ENCODE measurements at places on chromosomes 4 and X.

DNA sequence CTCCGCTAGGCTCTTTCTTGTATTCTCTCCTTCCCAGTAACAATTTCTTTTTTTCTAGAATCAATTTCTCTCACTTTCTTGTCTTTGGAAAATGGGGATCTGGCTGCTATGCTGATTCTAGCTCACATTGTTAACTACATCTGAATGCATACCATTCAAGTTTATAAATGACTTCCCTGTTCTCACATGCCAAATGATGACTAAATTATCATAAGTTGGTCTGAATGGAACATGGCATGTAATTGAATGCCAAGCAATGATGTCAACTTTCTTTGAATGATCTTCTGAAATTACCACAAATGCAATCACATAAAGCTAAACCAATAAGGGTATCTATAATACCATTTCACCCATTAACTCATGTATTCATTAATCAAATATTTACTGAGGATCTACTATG is 2.7 kb upstream of the ITM2A start:
- no peak for DNase-seq

DNA sequence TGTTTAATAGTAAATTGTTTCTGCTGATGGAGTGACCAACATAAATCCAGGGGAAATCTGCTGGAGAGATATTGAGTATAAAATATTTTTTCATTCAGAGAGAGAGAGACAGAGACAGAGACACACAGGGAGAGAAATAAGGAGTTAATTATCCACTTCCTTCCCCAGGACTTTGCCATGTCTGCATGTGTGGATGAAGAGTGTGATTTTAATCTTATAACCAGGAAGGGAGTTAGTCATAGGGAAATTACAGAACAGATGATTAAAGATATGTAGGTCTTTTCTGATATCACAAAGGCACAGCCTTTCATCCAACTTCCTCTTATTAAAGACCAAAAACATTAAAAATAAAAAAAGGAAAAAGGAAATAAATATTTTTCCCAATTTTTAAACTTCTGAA is 526.3 kb downstream of the SPRY1 start:
- no peak for DNase-seq

DNA sequence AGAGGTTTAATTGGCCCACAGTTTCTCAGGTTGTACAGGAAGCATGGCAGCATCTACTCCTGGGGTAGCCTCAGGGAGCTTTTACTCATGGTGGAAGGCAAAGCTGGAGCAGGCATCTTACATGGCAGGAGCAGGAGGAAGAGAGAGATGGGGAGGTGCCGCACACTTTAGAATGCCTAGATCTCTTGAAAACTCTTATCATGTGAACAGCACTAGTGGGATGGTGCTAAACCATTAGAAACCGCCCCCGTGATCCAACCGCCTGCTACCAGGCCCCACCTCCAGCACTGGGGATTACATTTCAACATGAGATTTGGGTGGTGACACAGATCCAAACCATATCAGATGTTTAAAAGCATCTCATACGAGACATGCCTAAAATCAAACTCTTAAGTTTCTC is 41.6 kb upstream of the SCOC start:
- no peak for DNase-seq

GRCh38 chr4:169270810-169271691 is at the start of gene SH3RF1:
Gene SH3RF1 (minus strand): TSS chr4:169270956. CDS start chr4:169269212, 1,744 bp downstream.
- peak; percentile 94 for DNase-seq

- DNase-seq, result peak; percentile 49
Measured at GRCh38 chr4:65653740-65654361, 16.4 kb downstream of the EPHA5 start.

GRCh38 chr4:150006197-150006596 is 72.0 kb upstream of the DCLK2 start:
- peak; percentile 66 for DNase-seq

GRCh38 chr4:174699654-174700053 is 129.4 kb downstream of the GLRA3 start:
- DNase-seq, result no peak

DNA sequence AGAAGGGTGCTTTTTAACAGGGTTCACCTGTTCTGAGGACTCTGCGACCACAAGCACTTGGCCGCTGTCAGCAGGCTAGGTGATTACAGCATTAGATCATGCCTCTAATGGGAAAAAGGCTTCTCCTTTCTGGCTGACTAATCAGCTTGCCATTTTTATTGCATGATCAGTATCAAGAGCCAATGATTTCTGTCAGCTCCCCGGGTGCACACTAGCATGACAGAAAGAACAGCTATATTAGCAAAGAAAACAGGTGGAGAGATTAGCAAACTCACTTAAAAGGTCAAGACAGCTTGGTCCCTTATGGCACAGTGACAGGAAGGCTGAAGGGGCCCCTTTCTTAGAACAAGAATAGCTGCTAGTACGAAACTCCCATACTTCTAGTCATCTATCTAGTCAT is 170.0 kb downstream of the SMIM20 start:
- DNase-seq, result peak; percentile 82

DNA sequence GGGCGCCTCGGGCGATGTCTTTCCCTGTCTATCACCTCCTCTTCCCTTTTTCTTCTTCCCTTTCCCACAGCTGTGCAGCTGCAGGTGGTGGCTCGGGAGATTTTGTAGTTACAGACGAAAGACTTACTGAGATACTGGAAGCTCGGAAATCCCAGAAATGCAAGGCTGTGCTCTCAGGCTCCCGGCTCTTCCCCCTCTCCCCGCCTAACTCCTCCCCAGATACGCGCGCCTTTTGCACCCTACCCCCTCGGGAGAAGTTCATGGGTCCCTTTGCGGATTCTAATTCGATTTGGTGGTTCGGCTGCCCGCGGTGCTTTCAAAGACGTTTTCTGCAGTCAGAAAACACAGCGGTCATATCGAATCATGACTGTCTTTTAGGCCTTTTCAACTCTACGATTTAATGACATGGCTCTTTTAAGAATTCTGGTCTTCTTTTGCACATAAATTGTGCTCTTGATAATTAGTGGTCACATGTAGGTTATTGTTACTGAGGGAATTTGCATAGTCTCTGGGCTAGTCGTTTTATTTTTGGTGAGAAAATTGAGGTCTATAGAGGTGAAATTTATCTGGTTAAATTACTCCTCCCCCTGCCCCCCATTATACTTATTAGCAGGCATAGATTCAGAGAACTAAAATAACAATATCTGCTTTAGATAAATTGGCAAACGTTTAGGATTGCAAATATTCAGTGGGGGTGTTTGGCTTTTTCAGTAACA is 1.6 kb downstream of the SEPTIN11 start:
- peak; percentile 60 for DNase-seq

GRCh38 chrX:115399306-115399705 is 109.8 kb downstream of the LUZP4 start:
- DNase-seq, result no peak

DNA sequence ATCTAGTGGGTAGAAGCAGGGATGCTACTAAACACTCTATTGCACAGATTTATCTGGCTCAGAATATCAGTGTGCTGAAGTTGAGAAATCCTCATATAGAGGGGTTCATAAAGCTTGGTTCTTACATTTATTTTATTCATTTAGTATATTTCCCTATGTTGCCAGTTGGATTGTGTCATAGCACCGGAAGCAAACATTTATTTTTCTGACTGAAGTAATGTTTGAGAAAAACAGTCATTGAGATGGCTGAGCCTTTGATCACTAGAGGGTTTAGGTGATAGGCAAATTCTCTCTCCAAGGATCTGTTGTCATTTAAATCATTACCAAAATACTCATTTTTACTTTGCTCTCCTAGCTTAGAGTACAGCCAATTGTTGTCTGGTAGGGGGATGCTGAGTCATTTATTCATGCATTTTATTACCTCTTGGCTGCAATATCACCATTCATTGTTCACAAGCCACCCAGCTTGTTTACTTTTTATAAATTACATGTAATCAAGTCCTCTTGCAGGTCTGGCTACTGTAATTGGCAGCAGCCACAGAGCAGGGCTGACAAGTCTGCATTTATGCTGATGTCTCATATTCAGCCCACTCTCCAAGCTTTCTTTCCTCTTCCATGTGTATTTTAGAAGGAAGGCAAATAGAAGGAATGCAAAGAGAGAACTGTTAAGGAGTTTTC is 15.2 kb downstream of the GAB1 start:
- no peak for DNase-seq

DNA sequence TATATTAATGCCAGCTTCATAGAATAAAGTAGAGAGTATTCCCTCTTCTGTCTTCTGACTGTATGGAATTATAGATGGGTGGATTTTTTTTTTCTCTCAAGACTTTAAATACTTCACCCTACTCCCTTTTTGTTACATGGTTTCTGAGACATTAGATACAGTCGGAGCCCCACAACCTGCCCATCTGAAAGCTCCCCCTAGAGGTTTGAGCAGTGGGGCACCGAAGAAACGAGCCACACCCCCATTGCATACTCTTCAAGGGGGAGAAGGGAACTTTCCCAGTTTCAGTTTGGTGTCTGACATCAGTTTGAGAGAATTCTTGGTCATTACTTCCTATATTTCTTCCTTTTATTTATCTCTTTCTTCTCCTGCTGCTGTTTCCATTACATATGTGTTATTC is 437.6 kb upstream of the AGA start:
- no peak for DNase-seq

- DNase-seq, result peak; percentile 14
Measured at GRCh38 chrX:130170752-130171445, 863 bp upstream of the RAB33A start.

GRCh38 chrX:40663880-40664630 is 16.7 kb upstream of the CXorf38 start:
- peak; percentile 53 for DNase-seq

GRCh38 chr4:185874516-185875230 is 62.7 kb upstream of the SORBS2 start:
- DNase-seq, result peak; percentile 76

GRCh38 chrX:30735839-30736238 is 82.6 kb downstream of the GK start:
- DNase-seq, result peak; percentile 44

DNA sequence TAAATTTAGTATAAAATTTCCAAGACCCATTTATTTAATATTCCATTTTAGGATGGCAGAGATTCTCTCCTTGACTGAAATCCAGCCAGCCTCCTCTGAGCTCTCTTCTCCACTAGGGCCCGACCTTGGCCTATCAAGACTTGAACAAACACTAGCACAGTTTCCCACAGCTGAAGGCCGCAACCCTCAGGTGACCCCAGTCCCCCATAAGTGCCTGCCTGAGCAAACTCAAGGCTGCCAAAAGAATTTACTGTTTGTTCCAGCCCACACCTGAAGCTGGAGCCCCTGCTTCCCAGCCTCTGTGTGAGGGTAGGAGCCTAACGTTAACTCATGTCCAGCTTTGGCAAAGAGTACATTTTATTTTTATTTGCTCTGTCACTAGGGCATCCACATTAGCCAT is 629.0 kb upstream of the ZFP42 start:
- no peak for DNase-seq

GRCh38 chr4:152289941-152290340 is 246.0 kb downstream of the FBXW7 start:
- DNase-seq, result no peak

DNA sequence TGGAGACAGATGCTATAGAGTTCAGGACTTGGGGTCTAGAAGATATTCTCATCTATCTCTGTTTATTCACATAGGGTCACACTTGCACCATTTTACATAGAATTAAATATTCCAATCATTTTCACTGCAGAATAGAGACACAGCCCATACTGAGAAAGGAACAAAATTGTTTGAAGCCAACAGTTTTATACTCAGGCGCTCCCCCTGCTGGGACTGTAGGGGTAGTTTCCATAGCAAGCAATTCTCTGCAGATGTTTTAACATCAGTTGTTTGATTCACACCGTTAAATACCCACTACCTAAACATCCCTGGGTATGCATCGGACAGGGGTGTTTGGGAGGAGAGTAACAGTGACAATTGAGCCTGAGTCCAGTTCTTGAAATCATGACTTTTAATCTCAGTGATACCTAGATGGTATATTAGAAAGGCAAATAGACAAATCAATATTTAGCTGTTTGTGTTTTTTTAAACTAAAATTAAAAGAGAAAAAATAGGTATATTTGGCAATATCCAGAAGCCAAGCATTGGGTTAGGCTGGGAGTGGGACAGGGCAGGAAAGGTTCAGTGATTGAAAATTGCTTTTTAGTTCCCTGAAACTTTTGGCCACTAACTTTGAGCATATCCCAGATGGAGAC is 33.8 kb downstream of the LONRF3 start:
- DNase-seq, result peak; percentile 12

DNA sequence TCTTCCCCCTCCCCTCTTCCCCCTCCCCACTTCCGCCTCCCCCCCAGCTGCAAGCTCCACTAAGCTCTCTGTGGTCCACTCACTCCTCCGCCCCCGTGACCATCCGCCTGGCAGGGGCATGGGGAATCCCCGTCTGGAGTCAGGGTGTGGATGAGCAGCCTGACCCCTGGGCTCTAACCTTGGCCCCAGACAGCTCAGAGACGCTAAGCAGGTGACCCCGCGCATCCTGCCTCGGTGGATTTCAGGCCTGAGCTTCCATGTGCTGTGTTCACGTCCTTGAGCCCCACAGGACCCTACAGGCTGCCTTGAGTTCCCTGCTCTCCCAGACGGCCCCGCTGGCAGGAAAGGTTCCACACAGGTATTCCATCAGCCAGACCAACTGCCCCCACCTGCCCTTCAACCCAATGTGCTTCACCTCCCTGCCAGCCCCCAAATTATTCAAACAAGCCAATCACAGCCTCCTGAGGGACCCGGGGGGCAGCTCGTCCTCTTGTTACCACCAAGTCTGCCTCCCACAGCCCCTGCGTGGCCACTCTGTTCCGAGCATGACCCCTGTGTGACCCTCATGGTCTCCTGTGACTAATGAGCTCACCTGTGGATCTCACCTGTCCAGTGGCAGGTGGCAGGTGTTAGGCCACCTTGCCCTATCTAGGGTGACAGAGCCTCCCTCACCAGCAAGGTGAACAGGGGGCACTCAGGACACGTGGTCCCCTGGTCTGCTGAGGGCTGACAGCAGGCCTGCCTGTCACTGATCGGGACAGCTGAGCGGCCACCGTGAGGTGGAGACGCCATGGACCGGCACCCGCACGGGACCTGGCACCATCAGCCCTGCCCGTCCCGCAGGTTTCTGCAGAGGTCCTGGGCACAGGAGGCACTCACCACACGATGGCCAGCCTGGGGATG is 73.2 kb upstream of the MXD4 start:
- no peak for DNase-seq

GRCh38 chrX:9429767-9430166 is 35.1 kb upstream of the TBL1X start:
- DNase-seq, result no peak

DNA sequence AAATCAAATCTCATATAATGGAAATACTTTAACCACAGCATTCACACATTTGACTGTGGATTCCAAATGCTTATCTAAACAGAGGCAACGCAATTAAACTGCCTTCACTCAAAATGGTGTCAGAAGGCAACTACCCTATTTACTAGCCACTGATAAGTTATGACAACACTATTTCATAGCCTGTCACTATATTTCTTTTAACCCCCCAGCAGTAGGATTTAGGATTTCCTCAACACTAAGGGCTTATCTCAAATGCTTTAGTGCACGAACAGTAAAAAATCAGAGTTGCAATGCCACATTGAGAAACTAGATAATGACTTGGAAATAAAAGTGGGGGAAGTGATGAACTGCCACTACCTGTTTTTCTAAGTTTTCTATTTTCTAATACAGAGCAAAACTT is 66.7 kb downstream of the DHX15 start:
- no peak for DNase-seq

Data from fibroblast of skin of back (primary cell).